ENCODE measurements at places on chromosomes 12 and 14.

DNA sequence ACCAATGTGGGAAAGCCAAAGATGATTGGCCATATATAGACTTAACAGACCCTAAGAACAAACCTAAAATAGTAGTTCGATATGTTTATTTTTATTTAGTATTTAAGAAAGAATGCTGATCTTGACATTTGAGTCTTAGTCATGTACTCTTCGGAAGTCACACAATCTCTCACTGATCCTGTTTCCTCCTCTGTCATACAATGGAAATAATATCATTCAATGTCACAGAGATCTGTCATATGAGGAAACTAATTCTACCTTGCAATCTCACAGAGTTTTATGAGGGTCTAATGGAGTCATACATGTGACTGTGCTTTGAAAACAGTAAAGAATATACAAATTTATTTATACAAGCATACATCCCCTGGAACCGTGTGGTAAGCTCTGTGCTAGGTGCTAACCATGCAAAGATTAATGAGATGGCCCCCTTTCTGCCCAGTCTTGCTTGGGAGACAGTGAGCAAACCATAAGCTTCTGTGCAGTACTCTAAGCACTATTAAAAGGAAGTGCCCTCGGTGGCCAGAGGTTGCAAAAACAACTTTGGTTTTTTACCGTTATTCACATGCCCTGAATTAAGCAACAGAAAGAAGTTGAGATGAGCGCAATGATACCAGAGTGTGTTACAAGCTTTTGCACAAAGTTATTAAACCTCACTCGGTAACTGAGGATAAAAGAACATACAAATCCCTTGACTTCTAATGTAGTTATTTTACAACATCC is 1.7 kb upstream of the LIN7A start:
- no peak for DNase-seq

GRCh38 chr12:2160043-2160442 is 107.3 kb downstream of the CACNA1C start:
- DNase-seq = no peak

DNA sequence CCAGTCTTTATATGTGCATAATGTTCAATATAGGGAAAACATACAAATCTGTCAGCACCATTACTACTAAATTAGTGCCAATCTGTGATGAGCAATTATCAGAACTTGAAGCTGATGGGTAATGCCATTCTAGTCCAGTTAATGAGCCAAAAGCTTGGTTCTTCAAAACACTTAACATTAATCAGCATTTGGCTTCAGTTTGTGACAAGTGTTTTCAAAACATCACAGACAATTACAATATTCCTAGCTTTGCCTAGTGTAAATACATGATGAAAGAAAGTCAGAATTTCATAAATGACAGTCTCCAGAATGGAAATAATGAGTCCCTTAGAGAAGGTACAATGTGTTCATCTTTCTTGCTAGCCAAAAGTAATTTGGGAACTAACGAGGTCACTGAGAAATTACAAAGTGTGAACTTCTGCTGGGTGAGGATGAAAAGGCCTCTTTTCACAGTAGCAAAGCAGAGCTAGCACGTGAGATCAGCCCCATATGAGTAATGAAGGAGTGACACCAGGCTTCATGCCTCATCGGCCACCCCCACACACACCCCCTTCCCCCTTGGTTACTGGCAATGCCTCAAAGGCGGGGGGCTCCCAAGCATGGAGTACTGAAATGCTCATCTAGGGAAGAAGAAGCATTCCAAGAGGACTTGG is 180.6 kb upstream of the EEA1 start:
- no peak for DNase-seq

DNA sequence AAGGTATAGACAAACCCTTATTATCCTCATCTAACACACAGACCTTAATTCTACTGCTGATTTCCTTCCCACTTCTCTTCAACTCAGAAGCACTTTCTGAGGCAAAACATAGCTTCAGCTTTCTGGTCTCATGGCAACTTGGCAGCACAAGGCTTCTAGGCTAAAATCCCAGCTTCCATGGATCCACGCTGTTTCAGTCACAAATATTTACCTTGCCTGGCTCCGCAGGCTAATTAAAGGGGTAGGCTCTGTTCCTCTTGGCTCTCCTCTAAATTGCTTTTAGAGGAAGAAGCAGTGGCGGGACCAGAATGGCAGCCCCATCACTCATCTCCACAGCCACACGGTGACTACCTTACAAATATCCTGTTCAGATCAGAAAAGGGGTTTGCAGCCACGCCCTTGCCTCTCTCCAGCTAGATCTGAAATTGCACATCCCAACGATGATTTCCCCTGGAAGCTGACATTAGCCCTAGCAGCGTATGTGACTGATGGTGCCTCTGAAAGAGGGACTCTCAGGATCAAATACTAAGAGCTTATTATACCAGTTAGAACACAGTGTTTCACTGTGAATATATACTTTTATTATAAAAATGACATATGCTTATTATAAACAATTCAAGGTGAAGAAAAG is 221.5 kb upstream of the NUDT4 start:
- DNase-seq = no peak

- DNase-seq = no peak
Observed at GRCh38 chr14:54474232-54474793, 14.5 kb downstream of the GMFB start.

GRCh38 chr12:93390031-93390430 is 12.3 kb downstream of the NUDT4 start:
- no peak for DNase-seq

DNA sequence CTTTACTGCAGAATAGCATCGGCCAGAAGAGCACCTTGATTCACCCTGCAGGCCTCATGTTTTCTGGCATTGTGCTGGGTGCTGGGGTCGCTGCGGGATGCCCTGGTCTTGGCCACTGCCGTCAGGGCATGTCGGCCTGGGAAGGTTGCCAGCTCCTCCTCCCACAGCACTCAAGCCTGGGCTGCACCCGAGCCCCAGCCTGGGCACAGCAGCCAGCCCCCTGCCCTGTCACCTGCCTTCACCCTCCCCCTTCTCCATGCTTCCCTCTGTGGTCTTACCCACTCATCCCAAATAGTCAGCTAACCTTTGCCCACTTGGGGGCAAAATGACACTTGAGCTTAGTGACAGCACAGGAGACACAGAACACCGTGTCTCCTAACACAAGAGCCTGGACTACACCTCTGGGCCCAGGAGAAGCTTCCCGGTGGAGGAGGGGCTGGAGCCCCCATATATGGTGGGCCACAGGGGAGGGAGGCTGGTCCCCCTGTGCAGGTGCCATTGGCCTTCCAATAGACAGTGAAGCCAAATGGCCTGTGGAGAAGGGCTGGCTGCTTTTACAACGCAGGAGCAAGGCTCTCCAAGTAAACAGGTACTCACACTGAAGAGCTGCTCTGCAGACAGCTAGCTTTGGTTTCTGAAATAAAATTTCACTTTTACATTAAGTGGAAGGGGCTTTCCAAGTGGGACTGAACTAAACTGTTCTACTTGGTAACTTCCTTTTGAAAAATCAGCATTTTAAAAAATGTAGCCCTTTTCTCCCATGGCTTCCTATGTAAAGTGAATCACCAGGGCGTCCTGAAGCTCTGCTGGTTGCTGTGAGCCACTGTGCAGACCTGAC is 51.2 kb upstream of the AMN start:
- DNase-seq = no peak

- DNase-seq = no peak
Observed at GRCh38 chr12:92661269-92661668, 41.5 kb upstream of the PLEKHG7 start.

DNA sequence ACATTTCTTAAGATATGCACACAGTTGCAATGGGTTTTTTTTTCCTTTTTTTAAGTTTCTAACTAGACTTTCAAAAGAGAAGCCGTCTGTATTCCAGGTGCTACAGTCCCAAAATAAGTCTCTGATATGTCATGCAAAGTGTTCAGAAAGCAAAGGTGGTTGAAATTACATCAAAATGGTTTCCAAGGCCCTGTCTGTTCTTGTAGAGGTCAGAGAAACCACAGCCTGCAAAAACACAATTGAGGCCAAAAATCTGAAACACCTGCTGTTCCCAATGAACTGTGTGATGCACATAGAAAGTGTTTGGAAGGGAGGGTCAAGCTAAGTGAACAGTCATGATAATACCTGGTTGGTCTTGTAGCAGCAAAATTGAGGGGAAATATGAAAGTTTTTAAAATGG is 91.0 kb downstream of the VRK1 start:
- no peak for DNase-seq

DNA sequence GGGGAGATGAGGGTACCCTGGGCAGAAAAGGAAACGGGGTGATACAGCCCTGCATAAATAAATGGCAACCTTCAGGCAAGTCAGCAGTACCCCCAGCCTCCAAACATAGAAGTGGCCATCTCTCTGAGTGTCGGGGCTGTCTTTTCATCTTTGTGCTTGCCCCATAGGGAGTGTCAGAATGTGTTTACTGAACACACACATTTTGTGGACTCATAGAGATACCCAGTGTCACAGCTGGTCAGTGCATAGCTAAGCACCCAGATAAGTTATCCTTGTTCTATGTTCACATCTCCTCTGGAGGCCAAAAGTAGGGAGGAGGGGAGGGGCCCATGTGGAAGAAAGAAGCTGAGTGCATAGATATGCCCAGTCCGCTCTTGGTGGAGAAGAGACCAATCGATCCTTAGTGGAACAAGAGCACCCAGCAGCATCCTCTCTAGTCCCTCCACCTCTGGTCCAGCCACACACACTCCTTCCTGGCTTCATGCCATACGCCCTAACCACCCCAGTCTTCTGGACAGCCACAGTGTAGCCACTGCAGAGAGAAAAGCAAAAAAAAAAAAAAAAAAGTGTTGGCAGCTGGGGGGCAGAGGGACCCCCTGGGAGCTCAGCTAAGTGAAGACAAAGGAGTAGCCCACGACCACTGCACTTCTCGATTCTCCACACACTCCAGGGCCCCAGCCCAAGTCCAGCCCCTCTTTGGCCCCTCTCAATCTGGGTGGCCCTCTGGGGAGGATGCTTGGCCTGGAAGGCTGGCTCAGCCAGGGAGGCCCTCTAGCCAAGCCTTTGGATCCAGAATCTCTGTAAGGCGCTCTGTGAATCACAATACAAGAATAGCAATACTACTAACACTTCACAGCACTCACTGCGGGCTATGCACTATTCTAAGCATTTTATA is 2.6 kb downstream of the ITGA7 start:
- no peak for DNase-seq

Measured in mesendoderm (in vitro differentiated cells).